ENCODE measurements at places on chromosomes 11 and 22. TPM values are rescaled to one million over a fixed set of nuclear protein-coding genes. Genes with fewer than 3 reads are reported as not detected.

DNA sequence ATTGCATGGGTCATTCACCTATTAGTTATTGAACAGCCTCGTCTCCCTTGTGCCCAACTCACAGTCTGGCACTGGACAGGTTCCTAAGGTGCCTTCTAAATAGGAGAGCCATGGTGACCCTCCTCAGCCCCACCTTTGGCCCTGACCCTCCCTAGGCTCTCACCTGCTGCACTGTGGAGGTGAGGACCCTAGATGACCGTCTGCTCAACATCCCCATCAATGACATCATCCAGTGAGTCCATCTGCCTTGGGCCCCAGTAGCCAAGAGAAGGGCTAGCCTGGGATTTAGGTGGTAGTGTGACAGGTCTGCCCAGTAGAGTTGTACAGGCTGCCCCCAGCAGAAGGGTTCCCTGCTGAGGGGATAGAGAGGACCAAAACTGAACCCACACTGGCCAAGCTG is 13.6 kb downstream of the UCP2 start:
- no peak for DNase-seq

DNA sequence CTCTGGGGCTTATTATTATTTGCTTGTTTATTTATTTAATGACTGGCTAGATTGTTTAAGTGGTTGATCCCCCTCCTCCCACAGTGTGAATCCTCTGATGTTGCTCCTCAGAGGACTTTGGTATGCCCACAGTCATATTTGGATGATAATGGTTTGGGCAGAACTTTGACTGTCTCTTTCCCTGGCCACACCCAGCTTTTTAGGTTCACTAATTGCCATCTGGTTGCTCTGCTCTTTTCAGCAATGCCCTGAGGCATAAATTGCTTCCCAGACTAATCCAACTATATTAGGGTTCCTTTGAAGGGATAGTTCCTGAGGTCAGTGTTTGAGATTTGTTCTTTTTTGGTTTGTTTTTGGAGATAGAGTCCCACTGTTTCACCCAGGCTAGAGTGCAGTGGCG is 99.3 kb upstream of the RRM1 start:
- no peak for DNase-seq

- DNase-seq: no peak
These were observed 17.5 kb upstream of the CABP7 start for GRCh38 chr22:29702000-29702930.

DNA sequence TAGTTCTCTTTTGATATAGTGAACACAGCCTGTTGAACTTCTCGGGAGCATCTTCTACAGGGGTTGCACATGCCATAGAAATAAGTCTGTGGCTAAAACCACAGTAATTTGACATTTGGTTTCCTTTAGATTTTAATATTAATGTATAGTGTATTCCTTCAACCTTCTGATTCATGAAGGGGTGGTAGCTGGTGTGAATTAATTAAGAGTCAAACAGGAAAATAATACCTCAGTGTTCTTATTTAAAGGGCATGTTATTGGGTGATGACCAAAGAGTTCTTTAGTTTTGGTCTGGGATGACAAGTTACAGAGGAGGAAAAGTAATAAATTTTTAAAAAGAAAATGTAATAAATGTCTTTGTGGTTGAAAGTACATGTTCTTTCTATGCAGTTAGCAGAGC is 86.8 kb downstream of the PDHX start:
- DNase-seq: no peak

POU2AF3 gene
- not detected for total RNA-seq

GVQW3 gene
- total RNA-seq: 0.34 TPM
